ENCODE measurements at places on chromosomes 16 and 17.

GRCh38 chr17:3004150-3004801 is 59.1 kb downstream of the OR1D5 start:
- DNase-seq: peak; percentile 57

DNA sequence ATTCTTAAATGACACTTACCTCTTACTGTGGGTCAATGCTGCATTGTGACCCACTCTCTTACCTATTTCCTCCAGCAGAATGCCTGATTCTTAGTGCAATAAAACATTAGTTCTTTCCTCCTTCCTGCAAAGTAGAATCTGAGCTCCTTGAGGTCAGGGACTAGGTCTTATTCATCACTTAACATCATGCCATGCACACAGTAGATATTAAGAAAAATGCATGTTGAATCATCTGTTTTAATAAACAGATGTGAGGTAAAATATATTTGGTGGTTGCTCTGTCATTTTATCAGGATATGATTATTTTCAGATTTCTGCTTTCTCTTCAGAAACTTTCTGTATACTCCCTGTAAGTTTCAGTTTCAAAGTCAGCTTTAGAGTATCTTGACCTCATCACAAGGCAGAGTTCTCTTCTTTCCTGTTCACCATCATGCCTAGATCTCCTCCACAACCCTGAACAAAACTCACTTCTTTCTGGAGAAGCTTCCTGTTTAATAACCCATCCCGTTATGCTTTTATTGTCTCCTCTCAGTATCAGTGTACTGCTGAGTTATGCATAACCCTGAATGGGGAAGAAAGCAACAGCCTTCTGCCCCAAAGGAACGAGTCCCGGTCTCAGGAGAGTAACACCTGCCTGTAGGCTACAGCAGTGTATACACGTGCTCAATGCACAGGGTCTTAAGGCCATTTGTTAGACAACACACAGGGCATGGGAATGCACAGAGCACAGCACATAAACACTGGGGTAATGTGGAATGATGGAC is 30.3 kb upstream of the SUPT4H1 start:
- no peak for DNase-seq

DNA sequence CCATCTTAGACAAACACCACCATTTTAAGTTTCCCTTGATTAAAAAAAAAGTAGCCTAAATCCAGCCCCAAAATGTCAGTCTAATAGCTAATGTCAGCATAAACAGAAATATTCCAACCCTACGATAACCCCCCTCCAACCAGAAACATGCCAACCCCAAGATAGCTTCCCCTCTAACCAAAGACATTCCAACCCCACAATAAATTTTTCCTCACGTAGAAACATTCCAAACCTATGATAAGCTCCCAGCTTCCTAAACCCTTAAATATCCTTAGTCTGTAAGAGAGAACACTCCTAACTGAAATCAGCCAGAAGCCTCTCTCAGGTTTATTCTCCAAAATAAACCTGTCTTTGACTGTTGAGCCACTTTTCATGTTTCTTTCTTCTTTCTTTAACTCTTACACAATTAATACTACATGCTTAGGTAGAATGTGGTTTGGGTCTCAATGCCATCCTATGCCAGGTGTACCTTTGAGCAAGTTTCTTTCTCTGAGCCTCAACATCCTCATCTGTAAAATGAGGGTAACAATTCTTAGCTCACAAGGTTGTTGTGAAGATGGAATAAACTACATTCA is 10.5 kb upstream of the KRT38 start:
- DNase-seq: no peak

DNA sequence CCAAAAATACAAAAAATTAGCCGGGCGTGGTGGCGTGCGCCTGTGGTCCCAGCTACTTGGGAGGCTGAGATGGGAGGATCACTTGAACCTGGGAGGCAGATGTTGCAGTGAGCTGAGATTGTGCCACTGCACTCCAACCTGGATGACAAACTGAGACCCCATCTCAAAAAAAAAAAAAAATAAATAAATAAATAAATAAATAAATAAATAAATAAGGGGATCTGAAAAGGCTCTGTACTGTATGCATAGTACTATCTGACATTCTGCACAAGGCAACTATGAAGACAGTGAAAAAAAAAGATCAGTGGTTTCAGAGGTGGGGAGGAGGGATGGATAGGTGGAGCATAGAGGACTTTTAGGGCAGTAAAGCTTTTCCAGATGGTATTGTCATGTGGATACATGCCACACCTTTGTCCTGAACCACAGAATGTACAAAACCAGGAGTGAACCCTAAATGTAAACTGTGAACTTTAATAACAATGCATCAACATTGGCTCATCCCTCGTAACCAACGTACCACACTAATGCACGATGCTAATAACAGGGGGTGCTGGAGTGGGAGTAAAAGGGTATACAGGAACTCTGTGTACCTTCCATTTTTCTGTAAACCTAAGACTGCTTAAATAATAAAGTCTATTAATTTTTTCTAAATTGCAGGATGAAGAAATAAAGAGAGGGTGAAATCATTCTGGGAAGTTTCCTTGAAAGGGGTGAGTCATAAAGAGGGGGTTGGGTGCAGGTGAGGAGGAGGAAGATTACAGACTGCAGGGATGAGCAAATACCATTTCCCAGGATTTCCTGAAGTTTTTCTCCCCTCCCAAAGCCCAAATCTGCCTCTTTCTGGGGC is 155.8 kb upstream of the SDK2 start:
- DNase-seq: no peak

DNA sequence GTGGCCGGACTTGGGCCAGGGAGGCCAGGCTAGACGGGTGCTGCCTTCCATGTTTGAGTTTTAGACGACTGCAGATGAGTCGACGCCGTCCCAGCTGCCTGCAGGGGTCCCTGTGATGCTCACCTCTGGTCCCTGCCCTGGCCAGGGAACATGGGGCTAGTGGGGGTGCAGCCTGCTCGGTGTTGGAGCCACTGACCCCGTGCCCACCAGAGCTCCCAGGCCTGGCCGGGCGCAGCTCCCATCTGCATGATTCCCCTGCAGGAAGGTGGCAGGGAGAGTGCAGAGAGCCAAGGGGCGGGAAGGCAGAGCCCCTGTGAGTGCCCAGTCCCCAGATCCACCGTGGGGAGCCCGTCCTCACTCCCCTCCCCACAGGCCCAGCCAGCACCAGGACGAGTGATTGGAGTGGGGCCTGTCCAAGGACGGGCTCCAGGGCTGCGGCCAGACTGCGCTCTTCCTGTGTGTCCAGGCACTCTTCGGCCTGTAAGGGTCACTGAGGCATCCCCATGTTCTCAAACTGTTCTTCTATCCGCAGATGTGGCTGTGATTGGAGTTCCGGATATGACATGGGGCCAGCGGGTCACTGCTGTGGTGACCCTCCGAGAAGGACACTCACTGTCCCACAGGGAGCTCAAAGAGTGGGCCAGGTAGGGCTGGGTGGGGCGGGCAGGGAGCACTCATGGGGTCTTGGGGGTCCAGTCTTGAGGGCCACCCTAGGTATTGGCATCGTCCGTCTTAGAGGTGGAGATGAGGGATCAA is 26.0 kb upstream of the CDH15 start:
- DNase-seq: no peak

GRCh38 chr16:8760021-8760420 is 37.4 kb downstream of the TMEM186 start:
- DNase-seq: no peak

DNA sequence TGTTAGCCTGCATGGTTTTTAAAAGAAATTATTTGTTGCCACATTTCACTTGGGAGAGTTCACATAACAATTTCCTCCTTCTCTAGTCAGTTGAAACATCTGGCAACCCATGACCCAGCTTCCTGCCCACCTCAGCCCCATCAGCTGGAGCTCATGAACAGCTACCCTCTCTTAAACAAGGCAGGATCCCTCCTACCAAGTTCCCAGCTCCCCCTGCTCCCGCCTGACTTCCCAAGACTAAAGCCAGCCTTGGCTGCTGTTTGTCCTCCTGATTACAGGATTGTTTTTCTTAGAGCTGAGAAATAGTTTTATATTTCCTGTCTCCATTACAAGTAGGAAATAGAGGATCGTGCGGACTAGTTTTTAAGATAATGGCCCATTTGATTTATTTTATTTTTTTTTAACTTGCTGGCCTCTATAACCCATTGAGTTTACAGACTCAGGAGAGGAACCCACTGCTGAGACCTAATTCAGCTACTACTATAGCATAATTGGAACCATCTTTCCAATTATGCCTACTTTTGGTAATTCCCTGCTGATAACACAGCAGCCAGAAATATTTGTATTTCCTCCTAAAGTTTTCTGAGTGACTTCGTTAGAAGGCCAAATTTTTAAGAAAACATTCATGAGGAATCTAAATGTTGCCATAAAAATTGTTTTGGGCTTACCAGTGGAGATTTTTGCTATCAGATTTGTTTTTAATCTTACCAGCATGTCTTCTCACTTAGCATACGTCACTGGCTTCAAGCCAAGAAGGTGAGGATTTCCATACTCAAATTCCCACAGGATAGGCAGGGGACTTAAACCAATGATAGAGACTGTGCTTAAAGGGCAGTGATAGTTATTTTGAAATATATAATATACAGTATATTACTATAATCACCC is 90.0 kb downstream of the ELAC2 start:
- DNase-seq: no peak

DNA sequence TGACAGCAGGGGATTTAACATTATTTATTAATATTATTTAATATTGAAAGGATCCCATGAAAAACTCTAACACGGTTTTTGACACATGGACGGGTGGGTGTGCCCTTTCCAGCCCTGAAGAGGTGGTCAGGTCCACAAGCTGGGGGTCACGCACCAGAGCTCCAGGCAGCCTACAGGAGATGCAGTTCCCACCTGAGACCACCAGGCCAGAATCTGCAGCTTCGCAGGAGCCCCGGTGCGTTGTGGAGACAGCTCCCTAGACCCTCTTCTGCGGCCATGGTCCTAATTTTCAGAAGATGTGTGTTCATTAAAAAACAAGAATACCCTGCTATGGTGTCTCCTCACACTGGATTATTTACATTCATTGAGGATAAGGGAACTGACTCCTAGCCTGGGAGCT is 331.1 kb downstream of the C16orf95 start:
- no peak for DNase-seq

DNA sequence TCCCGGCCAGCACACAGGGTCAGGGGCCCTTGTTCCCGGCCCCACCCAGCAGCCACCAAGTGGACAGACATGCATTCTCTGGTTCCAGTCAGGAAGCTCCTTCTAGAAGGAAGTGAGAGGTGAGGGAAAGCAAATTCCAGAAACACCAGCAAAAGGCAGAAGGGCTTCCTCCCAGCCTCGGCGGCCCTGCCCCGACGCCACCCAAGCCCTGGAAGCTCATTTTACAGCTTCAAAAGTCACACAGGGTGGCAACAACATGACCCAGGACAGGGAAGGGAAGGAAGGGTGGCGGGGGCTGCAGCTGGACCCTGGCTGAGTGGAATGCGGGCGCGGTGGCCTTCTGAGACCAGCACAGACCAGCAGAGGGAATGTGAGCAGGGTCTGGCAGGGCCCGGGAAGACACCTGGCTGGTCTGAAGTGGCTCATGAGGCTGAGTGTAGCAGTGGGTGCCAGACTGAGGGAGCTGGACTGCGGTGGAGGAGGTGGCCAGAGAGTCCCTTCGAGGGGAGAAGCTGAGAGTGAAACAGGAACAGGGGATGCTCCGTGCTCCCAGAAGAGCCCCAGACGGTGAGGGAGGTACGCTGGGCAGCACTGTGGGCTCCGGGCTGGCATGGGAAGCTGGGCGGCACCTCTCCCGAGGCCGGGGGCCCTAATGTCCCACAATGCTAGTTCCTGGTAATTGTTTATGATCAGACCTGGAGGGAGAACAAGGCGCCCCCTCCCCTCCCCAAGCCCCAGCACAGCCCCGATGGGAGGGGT is 1.9 kb upstream of the UNC13D start:
- no peak for DNase-seq

DNA sequence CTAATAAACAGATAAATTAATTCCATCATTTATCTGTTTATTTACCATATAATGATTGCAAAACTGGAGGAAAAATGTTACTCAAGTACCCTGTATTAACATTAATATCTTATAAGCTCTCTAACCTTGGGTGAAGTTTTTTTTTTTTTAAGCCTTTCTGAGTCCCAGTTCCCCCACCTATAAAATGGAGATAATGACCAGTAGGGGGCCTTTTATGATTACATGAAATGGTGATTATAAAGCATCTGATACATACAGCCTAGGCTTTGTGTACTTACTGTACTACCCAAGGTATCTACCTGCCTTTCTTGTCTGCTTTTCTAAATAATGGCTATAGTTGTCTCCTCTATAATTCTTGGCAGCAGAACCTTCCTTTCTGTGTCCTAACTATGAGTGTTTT is 22.6 kb downstream of the LRRC36 start:
- no peak for DNase-seq

DNA sequence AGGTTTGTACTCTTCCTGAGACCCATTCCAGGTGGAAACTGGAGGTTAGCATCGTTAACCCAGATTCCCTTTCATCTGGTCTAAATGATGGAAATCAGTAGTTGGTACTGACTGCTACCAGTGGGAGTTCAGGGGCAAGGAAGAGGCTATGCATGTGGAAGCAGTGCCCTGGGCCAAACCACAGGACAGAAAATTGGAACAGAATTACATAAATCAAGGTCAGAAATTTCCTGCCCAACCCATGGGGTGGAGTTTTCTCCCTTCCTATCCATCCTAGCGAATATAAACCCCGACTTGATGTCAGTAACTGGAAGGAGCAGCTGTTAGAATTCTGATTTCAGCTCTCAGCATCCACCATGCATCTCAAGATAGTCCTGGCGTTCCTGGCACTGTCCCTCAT is at the start of gene AOC2:
Gene AOC2 (plus strand): TSS at position 310 of the 400 bp plus-strand sequence. CDS start 47 bp downstream, at position 357.
- DNase-seq: no peak
